ENCODE measurements at places on chromosomes 6 and 20. TPM values are rescaled to one million over a fixed set of nuclear protein-coding genes. Genes with fewer than 3 reads are reported as not detected.

Gene PARD6B
- 30.2 TPM for polyA plus RNA-seq

Gene PRPH2
- polyA plus RNA-seq: 3.1 TPM

Gene RSPO4
- 2.3 TPM for polyA plus RNA-seq

Gene BTBD3
- 88.5 TPM for polyA plus RNA-seq

Measured in left kidney (tissue), 8 donors.